Activated naive CD4-positive, alpha-beta T cell (primary cell): ENCODE measurements at places on chromosomes 12 and 14.

- DNase-seq: no peak
Observed at GRCh38 chr12:80032946-80033345, 66.4 kb upstream of the OTOGL start.

- DNase-seq: peak; percentile 28
Observed at GRCh38 chr12:131603939-131604795, 106.7 kb upstream of the SFSWAP start.

DNA sequence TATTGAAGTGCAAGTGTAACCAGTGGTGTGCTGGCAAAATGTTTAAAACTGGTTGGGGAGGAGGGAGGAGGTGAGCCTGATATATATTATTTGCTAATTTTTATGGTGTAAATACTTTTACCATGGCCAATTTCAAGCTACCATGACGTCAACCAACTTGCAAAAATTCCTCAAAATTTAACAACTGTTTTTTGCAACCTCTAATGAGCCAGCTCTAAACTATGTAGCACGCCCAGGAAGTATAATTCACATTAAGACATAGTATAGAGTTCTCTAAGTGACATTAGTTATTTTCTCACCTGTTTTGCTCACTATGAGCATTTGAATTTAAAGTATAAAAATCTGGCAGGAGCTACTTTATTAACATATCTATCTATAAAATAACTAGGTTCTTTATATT, 41.4 kb downstream of the ATL1 start:
- DNase-seq: no peak

GRCh38 chr12:88433997-88434703, 146.1 kb downstream of the KITLG start:
- DNase-seq: no peak

DNA sequence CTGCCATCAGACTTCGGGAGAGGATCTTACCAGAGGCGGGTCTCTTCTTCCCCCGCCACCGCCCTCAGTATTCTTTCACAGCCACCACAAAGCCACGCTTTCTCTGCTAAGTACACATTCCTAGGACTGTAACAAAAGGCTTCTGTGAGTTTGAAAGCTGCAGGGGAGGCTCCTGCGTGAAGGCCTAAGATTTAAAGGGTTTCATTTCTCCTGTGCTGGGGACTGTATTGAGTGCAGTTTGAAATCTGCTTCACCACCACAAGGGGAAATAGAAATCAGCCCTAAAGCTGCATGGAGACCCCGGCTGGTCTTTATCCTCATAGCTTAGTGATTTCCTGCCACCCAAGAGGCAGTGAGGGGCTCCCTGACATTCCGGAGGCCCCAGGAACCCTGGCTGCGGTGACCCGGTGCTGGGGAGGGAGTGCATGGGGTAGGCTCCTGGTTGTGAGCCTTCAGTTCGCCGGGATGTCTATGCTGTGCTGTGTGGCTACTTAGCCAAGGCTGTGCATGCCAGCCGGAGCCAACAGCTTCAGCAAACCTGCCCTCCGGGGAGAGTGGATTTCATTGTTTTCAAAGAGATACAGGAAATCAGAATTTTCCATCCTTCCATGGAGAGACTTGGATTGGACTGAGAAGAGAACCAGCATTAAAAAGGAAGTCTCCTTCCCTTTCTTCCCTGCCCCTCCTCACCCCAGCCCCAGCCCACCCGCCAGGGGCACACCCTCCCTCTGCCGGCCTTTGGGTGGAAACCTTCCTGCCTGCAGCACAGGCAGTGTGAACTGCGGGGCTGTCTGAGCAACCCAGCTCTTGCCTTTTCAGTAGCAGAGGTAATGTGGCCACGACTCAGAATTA, 163.3 kb downstream of the ETV6 start:
- DNase-seq: no peak

GRCh38 chr14:31208546-31209424, 1.2 kb upstream of the HECTD1 start:
- no peak for DNase-seq

- no peak for DNase-seq
Observed at GRCh38 chr12:6088921-6089747, 35.3 kb downstream of the VWF start.
